Activated naive CD8-positive, alpha-beta T cell treated with anti-CD3 and anti-CD28 coated beads for 36 hours (primary cell): ENCODE measurements at places on chromosomes 1 and 21. TPM values are rescaled to one million over a fixed set of nuclear protein-coding genes. Genes with fewer than 3 reads are reported as not detected.

- H3K4me3 ChIP-seq: no peak overlapping the region
- peak overlapping the region; percentile 49 for H3K27ac ChIP-seq
- DNase-seq: no peak
- no peaks in the 10 kb centered on the region for H3K27me3 ChIP-seq
- H3K36me3 ChIP-seq: peaks cover 62% of the 10 kb centered on the region
- peaks cover 43% of the 10 kb centered on the region for H3K4me1 ChIP-seq
Observed at GRCh38 chr21:17802572-17802971, 16.6 kb downstream of the C21orf91 start.

Gene C1orf185
- not detected for total RNA-seq

Gene MROH7
- total RNA-seq: 0.14 TPM

Gene RAVER2
- 9.6 TPM for total RNA-seq

DNA sequence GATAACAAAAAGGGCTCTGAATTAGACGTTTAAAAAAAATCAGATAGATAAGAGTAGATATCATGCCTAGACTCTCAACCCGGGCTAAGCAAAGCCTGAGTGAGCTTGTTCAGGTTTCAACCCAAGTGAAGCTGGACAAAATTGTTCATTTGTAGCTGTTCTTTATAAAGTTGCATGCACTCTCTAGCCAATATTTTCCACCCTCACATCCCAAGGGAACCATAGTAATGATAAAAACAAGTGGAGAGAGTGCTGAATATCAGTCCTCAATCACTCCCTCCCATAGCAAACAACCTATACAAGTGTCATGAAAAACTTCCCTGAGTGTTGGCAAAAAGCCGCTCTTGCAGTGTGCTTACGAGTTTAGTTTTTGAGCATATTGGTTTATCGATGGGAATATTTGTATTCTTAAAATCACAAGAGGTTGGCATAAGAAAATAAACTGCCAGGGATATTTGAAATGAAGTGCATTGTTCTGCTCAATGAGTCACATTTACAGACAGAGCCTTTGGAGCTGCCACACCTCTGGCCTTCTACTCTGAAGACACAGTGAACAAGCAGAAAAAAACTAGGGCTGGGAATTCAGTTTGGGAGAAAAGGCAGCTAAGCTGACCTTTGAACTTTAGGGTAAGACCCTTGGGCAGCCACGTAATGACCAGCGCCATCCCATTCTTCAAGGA is 2.2 kb upstream of the CLCA2 start:
- peaks cover 4% of the 10 kb centered on the region for H3K27me3 ChIP-seq
- H3K4me1 ChIP-seq: peaks cover 2% of the 10 kb centered on the region
- no peak for DNase-seq
- no peaks in the 10 kb centered on the region for H3K36me3 ChIP-seq
- H3K27ac ChIP-seq: no peak overlapping the region
- no peak overlapping the region for H3K4me3 ChIP-seq

Gene TNFAIP8L2
- total RNA-seq: 22.2 TPM

DNA sequence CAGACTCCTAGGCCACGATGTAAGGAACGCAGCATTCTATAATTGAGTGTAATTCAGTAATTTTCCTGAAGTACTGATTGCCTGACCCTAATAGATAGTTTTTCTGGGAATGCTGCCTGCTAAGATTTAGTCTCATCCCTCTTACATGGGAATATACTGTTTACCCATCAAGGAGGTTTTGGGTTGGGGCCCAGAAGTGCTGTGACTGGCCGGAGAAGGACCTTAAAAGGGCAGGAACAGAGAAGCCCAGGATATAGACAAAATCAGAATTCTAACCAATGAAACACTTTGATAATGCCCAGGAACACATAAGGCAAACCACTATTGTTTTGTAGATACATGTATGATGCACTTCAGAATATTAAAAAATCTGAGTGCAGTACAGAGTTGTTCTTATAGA is 111.6 kb downstream of the RGS2 start:
- no peak overlapping the region for H3K27ac ChIP-seq
- no peak for DNase-seq
- no peak overlapping the region for H3K4me3 ChIP-seq

DNA sequence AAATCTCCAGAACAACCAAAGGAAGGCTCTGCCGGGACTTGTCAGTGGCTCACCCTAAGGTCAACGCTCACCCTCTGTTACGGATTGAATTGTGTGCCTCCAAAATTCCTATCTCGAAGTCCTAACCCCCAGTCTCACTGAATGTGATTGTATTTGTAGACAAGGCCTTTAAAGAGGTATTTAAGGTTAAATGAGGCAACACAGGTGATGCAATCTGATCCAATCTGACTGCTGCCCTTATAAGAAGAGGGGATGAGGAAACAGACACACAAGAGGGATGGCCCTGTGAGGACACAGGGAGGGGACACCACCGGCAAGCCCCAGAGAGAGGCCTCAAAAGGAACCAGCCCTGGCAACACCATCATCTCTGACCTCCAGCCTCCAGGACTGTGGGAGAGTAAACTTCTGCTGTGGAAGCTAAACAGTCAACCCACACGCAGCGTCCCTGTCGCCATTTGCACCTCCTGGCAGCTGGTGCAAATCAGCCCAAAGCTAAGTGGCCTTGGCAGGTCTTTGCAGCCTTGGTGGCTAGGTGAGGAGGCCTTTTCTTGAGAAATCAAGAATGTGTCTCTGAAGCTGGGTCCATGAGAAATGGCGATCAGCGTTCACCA is 24.2 kb downstream of the UBASH3A start:
- peaks cover 74% of the 10 kb centered on the region for H3K36me3 ChIP-seq
- H3K4me1 ChIP-seq: peaks cover 52% of the 10 kb centered on the region
- DNase-seq: no peak
- no peak overlapping the region for H3K4me3 ChIP-seq
- no peak overlapping the region for H3K27ac ChIP-seq
- H3K27me3 ChIP-seq: no peaks in the 10 kb centered on the region

GRCh38 chr1:95369985-95370690 is 136.1 kb downstream of the RWDD3 start:
- no peak overlapping the region for H3K4me3 ChIP-seq
- DNase-seq: no peak
- peaks cover 8% of the 10 kb centered on the region for H3K27me3 ChIP-seq
- H3K4me1 ChIP-seq: no peaks in the 10 kb centered on the region
- no peak overlapping the region for H3K27ac ChIP-seq

DNA sequence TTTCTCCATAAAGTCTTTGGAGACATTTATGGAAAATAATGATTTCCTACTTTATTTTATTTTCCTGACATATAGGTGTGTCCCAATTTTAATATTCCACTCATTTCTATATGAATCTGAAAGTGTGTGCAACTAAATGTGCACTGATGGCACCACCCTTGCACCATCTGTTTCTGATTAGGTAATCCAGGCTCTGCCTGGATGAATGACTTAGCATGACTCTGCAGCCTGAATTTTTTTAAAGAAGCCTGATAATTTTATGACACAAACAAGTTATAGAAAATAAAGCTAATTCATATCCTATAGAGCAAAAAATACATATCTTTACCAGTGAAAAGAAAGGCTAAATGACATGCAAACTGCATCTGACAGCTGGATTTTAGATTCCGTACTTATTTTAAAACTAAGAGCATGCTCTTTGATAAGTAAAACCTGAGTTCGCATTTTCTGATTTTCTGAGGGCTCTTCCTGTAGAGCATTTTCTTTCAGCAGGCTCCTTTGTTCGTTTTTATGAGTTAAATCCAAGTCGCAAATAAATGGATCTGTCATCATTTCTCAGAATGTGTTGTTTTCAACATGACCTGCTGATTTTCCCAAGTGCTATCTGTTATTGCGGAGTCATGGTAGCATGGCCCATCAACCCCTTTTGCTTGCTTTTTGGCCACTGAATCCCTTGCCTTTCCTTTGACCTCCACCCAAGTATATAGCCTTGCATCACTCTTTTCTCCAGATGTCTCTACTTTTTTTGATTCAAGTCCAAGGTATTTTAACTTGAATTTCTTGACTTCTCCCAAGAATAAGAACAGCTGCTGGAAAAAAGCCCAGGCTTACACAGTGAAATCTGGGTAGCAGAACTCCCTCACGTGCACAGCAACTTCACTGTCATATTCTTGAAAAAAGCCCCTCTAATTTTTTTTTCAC is 52.8 kb upstream of the LYPLAL1 start:
- no peak for DNase-seq
- H3K36me3 ChIP-seq: no peaks in the 10 kb centered on the region
- H3K4me1 ChIP-seq: no peaks in the 10 kb centered on the region
- H3K4me3 ChIP-seq: no peak overlapping the region

GRCh38 chr1:118143121-118143520 is 41.9 kb downstream of the SPAG17 start:
- H3K4me1 ChIP-seq: no peaks in the 10 kb centered on the region
- no peak for DNase-seq
- no peak overlapping the region for H3K4me3 ChIP-seq
- peaks cover 12% of the 10 kb centered on the region for H3K27me3 ChIP-seq
- H3K27ac ChIP-seq: no peak overlapping the region

Gene NCAM2
- total RNA-seq: not detected

Gene ACOT11
- 1.0 TPM for total RNA-seq

Gene DNAJC6
- 1.9 TPM for total RNA-seq

GRCh38 chr1:156675210-156676113 is 1.7 kb downstream of the NES start:
- no peak overlapping the region for H3K27ac ChIP-seq
- H3K4me1 ChIP-seq: peaks cover 12% of the 10 kb centered on the region
- no peak overlapping the region for H3K4me3 ChIP-seq
- DNase-seq: no peak

DNA sequence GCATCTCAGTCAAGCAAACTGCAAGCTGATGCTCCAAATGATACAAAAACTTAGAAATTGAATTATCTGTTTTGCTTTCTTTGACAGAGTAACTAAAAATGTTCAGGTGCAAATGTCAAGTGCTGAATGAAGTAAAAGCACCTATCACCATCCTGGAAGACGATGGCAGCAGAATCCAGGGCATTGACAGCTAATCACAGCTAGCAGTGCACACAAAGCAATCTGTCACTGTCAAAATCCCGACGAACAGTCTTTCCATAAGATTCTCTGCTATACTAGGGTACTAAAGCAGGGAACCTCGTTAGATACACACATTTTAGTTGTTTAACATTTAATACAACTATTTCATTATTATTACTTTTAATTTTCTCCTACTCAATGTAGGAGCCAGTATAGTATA is 233.3 kb downstream of the BRINP3 start:
- no peaks in the 10 kb centered on the region for H3K36me3 ChIP-seq
- no peak overlapping the region for H3K27ac ChIP-seq
- no peak overlapping the region for H3K4me3 ChIP-seq
- no peak for DNase-seq
- H3K4me1 ChIP-seq: no peaks in the 10 kb centered on the region

Gene FAM72B
- total RNA-seq: 24.6 TPM

- H3K4me1 ChIP-seq: no peaks in the 10 kb centered on the region
- H3K27me3 ChIP-seq: no peaks in the 10 kb centered on the region
- no peaks in the 10 kb centered on the region for H3K36me3 ChIP-seq
- DNase-seq: no peak
Observed at GRCh38 chr21:21076491-21076890, 78.3 kb downstream of the NCAM2 start.
